ENCODE measurements at places on chromosomes 2 and 18.

- no peak for DNase-seq
Observed at GRCh38 chr2:207231967-207232366, 66.2 kb upstream of the KLF7 start.

DNA sequence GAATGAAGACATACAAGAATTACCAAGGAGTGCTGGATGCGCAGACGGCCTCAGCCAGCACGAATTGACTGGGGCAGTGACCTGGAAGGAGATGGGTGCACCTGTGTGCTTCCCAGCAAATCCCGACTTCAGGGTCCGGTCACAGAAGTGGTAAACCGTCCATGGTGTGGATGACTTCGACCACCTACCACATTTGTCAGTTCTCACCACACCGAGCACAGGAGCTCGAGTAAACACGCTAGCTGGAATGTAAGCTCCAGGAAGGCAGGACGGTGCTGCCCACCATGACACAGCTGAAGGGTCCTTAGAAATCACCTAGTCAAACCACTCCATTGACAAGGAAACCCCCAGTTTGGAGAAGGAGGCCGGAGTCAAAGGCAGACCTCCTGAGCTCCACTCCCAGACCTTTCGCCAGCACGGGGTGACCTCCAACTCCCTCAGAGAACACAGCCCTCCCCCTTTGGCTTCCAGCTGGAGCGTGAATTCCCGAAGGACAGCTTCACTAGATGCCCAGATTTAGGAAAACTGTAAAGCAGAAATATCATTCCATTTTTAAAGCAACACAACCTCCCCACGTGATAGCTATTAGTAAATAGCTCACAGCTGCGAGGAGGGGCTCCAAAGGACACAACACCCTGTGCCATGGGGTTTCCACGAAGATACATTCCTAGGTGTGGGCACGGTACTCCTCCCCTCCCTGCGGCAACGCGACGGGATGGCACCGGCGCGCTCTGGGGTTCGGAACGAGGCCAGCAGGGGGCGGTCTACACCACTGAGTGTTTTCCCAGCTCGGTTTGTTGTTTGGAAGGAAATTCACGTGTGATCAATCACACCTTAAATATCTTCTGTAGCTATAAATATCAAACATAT, 34.1 kb upstream of the GNAL start:
- peak; percentile 79 for DNase-seq

GRCh38 chr2:88753833-88754584, 62.5 kb downstream of the RPIA start:
- DNase-seq: no peak

GRCh38 chr2:226183550-226183949, 616.1 kb downstream of the IRS1 start:
- no peak for DNase-seq

DNA sequence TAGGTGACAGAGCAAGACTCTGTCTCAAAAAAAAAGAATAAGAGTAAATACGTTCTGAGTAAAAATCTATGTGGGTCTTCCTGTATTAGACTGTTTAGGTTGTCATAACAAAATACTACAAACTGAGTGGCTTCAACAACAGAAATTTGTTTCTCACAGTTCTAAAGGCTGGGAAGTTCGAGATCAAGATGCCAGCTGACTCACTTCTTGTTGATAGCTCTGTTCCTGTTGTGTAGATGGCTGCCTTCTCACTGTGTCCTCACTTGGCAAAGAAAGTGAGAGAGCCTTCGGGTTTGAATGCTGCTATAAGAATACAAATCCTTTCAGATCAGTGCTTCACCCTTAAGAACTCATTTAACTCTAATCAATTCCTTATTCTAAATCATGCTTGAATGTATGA, 430.0 kb upstream of the VWC2L start:
- DNase-seq: no peak

DNA sequence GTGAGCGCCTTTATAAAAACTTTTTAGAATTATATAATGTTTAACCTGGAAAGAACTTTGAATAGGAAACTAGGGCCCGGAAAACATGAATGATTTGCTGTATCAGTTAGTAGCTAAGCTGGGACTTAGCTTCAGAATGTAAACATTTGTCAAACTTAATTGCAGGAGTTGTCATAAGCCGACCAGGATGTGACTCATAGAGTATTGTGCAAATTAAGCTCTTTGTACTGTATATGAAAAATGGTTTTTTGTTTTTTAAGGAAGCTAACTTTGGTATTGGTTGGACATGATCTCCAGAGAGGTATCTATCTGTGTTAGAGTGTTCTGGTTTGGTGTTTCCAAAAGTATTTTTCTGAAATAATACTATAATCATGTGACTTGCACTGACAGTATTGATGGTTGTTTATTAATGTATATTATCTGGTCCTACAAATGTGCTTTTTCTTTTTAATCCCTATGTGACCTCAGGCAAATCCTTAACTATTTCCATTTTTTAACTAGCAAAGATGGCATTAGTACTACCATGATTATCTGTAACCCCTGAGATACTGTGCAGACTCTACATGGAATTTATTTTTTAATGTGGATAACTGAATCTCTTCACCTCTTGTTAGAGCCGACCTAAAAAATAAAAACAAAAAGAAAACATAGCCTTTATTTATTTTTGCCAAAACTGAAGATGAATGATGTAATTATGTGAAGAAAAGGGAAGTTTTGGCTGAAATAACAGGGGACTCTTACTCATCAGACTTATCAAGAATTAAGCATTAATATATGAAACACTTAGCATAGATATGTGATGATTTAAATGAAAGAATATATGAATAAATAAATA, 11.7 kb downstream of the YIPF4 start:
- no peak for DNase-seq

GRCh38 chr2:202067589-202067988, 5.5 kb upstream of the KIAA2012 start:
- DNase-seq: no peak

DNA sequence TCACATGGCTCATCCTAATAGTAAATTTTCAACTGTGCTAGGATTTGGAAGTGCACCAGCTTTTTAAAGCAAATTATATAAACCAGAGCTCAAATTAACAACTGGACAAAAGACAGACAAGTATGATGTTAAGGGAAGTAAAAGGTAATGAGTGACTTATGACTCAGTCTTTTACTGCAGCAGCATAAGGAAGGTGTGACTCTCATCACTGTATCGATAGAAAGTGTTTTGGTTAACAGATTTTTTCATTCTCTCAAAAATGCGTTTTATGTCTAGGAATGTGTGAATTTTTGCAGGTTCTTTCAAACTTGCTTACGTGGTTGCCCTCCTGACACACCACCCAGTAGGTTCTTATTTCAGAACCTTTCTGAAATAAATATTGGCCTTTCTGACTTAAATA, 244.2 kb upstream of the BOD1L2 start:
- no peak for DNase-seq

DNA sequence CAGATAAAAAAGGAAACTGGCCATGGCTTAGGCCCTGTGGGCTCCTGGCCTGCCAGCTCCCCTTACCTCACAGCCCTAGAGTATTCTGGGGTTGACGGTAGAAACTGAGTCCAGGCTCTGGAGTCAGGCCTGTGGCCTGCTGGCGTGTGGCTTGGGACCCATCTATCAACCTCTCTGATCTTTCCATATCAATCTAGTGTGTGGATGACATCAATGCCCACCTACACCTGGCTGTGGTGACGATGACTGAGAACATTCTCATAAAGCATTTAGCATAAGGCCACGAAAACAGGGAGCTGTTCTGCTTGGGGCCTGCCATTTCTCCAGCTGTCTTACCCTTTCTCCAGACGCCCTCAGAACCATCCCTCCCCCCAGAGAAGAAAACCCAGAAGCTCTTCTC, 17.9 kb downstream of the PCARE start:
- DNase-seq: no peak

- no peak for DNase-seq
Observed at GRCh38 chr2:26449278-26450030, 28.5 kb downstream of the OTOF start.

Data from neural progenitor cell (in vitro differentiated cells).